ENCODE measurements at places on chromosomes 16 and 17.

DNA sequence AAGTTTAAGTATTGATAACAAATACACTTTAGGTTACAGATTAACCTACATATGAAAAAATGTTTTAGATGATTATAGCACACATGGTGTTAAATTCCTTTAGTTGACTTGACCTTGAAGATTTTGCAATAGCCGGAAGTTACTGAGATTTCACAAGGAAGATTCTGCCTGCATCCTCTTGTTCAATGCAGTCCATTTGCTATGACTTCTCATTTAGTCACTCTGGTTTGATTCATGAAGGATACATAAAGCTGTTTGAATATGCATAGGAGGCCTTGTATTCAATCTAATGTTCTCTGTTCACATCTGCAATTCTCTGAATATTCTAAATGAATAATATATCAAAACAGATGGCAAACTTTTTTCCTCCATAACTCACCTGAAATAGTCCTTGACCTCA, 870.2 kb upstream of the GOT2 start:
- DNase-seq: no peak

GRCh38 chr16:24208710-24209109, 47.4 kb upstream of the CACNG3 start:
- no peak for DNase-seq

- no peak for DNase-seq
Observed at GRCh38 chr17:66925811-66926500, 38.6 kb upstream of the CACNG4 start.

GRCh38 chr17:60971515-60972369, 294.1 kb downstream of the BCAS3 start:
- no peak for DNase-seq
